HAP-1 (cell line): ENCODE measurements at places on chromosomes 5 and 9.
A peak's percentile ranks its signal among the peaks of the same experiment; 100 is the strongest.

- DNase-seq = no peak
Observed at GRCh38 chr5:95818181-95819147, 4.1 kb downstream of the GLRX start.

DNA sequence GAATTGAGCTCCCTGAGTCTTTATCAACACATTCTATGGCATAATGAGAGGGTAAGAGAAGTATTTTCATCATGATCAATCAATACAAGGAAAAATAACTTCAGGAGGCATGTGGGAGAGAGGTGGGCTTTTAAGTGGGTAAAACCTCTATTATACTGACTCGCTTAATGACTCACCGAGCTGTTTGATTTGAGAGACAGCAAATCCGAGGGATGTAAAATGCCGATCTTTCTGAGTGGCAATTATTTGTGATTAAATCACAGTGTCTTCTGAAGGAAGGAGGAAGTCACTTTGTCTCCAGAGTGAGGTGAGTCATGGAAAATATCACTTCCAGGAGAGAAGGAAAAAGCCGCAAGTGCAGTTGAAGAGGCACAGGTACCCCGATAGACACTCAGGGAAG is 320.4 kb downstream of the DRD1 start:
- no peak for DNase-seq

DNA sequence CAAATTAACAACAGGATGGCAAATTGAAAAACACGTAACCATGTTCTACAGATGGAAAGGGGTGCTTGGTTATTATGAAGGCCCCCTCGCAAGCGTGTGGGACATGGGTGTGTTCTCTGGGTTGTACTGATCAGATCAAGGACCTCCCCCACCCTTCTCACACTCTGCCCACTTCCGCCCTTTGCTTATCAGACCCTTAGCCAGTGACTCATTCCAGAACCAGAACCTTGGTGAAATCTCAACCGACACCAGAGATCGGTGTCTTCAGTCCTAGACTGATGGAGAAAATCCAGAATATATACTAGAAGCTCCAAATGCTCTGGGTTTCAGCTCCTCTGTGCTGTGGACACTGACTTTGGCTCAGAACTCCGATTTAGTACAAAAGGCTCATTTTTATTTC is 64.9 kb downstream of the PTTG1 start:
- no peak for DNase-seq

GRCh38 chr9:4237748-4238511 is 61.9 kb downstream of the GLIS3 start:
- peak; percentile 66 for DNase-seq

GRCh38 chr5:6291961-6292360 is 86.4 kb downstream of the MED10 start:
- no peak for DNase-seq

DNA sequence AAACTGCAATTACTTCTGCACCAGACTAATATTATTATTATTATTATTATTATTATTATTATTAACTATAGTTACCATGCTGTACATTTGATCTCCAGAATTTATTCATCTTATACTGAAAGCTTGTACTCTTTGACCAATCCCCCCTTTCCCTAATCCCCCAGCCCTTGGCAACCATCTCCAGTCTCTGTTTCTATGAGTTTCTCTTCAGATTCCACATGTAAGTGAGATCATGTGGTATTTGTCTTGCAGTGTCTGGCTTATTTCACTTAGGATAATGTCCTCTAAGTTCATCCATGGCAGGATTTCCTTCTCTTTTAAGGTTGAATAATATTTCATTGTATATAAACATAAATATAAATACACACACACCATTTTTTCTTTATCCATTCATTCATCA is 287.0 kb upstream of the DAB2 start:
- no peak for DNase-seq
